ENCODE measurements at places on chromosomes 11 and 22.
A peak's percentile ranks its signal among the peaks of the same experiment; 100 is the strongest.

DNA sequence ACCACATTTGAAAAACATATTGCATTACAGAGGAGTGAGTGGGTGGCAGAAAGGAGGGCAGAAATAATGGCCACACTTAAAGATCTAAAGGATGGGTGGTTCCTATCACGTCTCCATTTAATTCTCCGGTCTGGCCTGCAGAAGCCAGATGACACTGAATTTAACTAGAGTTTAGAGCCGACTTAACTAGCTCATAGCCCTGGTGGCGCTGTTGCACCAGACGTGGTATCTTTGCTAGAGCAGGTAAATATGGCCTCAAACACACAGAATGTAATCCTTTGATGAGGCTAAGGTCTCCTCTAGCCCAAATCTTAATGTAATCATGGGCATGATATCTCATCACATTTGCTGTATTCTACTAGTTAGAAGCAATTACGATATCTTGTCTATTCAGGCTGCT lies 51.5 kb upstream of the GAL start:
- peak; percentile 28 for DNase-seq

DNA sequence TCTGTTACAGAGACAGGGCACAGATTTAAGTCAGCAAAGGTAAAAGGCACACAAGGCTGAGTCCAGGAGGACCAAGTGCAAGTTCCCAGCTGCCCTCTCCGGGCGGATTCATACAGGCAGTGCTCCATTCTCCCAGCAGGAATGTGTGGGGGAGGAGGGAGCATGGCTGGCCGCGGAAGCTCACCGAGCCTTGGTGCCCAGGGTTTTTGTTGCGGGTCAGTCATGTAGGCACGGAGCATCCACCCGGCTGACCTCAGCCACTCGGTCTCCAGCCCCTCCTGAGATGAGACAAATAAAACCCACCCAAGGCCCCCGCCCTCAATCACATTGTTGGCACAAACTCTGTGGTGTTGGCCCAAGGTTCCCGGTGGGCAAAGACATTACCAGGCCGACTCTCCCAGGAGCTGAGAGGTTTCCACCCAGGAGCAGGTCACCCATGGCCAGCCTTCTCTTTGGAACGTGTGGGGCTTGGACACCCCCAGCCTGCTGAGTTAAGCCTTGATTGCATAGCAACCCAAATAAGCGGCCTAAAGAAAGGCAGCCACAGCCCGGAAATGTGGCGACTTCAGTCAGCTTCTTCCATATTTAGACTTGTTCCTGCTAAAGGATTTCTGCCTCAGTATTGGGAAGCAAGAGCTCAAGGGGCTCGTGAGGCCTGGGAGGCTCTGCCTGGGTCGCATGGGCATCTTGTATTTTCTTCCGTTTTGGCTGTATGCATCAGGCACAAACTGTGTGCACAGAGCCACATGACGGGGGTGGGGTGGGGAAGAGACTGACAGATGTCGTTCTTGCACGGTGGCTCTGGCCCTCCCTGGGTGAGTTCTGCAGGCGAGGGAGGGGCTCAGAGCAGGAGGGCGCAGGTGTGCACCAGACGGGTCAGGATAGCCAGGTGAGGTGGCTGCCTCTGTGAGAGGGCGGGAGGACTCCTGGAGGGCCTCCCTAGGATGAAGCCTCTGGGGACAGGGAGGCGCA lies 63.0 kb downstream of the ARHGAP8 start:
- DNase-seq, result no peak

- peak; percentile 64 for DNase-seq
Measured at GRCh38 chr11:120235024-120235628, 4.8 kb upstream of the POU2F3 start.

DNA sequence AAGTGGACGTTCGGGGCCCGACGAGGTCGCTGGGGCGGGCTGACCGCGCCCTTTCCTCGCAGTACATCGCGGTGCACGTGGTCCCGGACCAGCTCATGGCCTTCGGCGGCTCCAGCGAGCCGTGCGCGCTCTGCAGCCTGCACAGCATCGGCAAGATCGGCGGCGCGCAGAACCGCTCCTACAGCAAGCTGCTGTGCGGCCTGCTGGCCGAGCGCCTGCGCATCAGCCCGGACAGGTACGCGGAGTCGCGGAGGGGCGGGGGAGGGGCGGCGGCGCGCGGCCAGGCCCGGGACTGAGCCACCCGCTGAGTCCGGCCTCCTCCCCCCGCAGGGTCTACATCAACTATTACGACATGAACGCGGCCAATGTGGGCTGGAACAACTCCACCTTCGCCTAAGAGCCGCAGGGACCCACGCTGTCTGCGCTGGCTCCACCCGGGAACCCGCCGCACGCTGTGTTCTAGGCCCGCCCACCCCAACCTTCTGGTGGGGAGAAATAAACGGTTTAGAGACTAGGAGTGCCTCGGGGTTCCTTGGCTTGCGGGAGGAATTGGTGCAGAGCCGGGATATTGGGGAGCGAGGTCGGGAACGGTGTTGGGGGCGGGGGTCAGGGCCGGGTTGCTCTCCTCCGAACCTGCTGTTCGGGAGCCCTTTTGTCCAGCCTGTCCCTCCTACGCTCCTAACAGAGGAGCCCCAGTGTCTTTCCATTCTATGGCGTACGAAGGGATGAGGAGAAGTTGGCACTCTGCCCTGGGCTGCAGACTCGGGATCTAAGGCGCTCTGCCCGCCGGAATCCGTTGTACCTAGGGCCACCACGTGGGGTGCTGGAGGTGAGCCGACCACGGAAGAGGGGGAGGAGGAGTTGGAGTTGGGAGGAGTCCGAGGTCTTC lies 771 bp downstream of the MIF start:
- peak; percentile 77 for DNase-seq

DNA sequence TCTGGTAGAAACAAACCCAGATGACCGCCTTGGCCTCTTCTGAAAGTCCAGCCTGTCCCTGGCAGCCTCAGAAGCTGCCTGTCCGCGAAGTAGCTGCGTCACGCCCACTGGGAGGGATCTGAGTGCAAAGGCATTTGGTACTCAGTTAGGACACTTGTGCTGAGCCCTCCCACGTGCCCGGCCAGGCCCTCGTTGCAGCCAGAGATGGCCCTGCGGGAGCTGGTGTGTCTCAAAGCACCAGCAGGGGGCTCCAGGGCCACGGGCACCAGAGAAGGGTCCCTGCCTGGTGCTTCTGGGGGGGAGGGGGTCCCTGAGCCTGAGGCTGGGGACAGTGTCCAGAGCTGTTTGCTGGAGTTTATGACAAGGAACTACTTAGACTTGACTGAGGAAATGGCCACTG lies 5.8 kb downstream of the SELENOO start:
- no peak for DNase-seq

DNA sequence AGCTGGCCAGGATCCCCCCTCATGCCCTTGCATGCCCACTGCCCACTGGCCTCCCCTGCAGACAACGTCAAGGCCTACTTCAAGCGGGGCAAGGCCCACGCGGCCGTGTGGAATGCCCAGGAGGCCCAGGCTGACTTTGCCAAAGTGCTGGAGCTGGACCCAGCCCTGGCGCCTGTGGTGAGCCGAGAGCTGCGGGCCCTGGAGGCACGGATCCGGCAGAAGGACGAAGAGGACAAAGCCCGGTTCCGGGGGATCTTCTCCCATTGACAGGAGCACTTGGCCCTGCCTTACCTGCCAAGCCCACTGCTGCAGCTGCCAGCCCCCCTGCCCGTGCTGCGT lies 7.9 kb downstream of the AIP start:
- DNase-seq, result no peak

GRCh38 chr11:535210-535518 lies 212 bp downstream of the HRAS start:
- DNase-seq, result no peak

GRCh38 chr22:19412478-19412877 lies 19.1 kb downstream of the HIRA start:
- no peak for DNase-seq

DNA sequence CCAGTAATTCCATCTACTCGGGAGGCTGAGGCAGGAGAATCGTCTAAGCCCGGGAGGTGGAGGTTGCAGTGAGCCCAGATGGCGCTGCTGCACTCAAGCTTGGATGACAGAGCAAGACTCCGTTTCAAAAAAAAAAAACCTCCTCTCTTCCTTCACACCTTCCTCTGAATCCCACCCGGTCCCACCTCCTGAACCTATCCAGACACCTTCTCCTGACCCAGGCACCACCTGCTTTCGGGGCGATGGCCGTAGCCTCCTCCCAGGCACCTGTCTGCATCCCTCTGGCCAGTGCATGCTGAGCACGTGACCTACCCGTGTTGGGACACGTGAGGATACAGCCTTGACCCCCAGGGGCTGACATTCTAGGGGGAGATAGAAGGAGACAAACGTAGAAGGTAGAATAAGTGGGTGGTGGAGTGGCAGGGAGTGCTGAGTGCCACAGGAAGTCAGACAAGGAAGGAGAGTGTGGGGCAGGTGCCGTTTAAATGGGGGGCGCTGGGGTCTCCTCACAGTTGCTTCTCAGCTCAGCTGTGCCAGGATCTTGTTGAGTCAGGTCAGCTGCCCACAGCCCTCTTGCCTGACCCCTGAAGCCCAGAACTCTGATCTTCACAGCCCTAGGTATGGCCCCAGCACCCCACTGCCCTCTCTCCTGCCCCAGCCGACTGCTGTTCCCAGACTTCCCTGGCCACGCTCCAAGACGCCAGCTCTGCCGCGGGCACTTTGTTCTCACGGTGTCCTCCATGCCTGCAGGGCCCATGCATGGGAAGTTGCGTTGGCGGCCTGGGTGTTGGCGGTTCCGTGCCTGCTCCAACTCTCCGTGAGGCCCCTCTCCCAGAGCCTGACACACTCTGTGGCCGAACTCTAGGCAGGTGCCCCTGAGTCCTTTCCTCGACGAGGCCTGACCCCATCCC lies 1.2 kb upstream of the MIOX start:
- DNase-seq, result no peak

DNA sequence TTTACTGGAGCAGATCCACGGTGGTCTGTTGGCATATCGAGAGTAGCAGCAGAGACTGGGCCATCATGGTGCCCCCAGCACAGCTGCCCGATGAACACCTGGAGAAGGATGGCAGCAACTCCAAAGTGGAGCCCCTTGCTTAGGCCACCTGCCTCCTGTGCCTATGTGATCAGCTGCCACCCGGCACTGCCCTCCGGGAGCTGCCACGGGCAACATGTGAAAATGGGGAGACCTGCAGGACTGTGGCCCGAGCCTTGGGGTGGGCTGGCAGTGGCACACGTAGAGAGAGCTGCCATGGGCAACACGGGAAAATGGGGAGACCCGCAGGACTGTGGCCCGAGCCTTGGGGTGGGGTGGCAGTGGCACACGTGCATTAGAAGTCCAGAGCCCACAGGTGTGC lies 3.1 kb downstream of the FXYD2 start:
- DNase-seq, result no peak

DNA sequence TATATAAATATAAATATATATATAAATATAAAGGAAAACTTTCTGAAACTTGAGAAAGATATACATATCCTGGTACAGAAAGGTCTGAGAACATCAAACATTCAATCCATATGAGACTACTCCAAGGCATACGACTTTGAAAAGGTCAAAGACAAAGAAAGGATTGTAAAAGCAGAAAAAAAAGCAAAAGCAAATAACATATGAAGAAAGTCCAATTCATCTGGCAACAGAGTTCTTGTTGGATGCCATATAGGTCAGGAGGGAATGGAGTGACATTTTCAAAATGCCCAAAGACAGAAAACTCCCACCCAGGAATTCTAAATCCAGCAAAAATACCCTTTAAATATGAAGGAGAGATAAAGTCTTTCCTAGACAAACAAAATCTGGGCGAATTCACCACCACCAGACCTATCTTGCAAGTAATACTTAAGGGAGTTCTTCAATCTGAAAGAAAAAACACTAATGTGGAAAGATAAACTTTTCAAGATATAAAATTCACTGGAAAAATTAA lies 42.3 kb upstream of the MRPL17 start:
- no peak for DNase-seq

DNA sequence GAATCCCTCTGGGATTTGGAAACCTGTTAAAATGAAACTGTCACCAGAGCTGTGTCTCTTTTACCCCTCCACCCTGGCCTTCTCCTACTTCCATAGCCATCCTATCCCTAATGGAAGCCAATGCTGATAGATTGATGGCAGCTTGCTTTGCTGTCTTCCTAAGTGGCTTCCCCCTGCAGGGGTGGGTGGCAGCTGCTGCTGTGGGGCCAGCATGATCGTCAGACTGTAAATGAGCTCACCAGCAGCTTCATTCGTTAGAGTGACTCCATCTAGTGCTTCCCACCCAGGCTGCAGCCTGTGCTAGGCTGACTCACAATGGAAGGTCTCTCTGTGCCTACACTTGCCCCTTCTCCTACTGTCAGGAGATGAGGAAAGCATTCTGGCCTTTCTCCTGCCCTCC lies 311.0 kb downstream of the BUD13 start:
- DNase-seq, result no peak

- DNase-seq, result no peak
Measured at GRCh38 chr11:15599376-15599775, 484.7 kb downstream of the INSC start.

DNA sequence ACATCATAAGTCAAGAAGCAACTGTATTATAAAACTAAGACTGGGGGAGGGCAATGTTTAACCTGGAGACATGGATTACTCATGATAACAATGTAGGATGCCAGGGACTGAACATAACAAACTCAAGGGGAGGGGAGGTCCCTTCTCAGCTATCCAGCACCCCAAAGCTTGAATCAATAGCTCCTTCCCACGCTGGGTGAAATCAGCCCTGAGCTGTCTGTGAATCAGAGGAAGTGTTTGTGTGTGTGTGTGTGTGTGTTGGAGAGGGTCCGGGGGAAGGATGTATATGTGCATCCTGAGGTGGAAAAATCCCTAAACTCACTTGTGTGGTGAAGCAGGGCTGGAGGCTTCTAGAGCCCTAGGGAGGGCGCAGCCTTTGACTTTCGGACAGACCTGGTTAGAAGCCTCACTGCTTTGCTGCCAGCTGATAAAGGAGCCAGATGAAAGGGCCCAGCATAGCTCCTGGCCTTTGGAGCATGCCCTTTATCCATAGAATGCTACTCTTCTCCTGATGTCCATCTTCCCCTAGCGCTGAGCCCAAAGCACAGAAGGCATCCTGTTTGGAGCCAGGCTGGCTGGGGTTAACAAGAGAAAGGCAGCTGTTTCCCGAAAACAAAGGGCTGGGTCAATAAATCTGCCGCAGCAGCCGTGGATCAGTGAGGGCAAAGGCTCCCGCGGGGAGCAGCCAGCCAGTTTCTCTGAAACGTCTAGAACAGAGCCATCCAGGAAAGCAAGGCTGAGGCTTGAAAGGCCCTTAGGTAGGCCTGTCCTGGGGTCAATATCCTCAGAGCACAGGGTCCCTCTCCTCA lies 35.8 kb downstream of the TNKS1BP1 start:
- DNase-seq, result no peak

All from activated naive CD4-positive, alpha-beta T cell treated with anti-CD3 and anti-CD28 coated beads, Interleukin-2, amount 50 U/mL, for 16 hours (primary cell).